Nucleus accumbens (tissue), 56 donors: ENCODE measurements at places on chromosomes 1 and 21.

GRCh38 chr1:205240569-205240968 is 12.8 kb downstream of the TMCC2 start:
- no peak for DNase-seq

DNA sequence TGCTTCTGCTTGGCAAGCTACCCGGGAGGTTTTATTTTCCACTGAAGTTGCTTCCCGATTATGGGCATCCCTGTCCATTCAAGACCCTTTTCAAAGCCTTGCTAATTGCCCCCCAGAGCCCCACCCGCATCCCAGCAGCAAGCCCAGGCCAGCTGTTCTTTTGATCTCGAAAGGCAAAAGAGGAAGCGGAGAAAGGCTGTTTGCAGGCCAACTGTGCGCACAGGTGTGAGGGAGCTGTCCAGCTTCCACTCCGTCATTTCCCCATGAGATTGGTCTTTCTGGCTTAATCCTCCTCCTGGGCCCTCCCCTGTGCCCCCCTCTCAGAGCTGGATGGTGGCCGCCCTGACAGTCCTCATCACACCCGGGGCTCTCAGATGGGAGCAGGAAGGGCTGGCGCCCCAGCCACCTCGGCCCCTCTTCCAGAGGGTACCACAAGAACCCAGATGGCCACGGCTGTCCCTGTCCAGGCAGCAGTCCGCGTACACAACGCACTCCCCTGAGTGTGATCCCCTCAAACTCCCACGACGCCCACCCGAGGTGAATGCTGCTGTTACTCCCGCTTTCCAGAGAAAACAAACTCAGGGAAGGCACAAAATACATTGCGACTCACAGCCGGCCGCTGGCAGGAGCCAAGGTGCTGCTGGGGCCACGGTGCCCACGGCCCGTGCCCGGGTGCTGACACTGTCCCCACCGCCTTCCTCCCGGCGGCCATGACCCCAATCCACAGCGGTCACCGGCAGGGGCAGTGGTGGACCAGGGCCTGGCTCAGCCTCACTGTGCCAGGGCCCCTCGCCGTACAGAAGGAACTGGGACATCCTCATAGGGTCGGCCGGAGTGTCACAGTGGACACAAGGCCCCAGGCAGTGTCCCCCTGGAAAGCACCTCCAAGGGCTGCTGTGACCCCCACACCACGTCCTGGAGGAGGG is 121.9 kb downstream of the CRYAA start:
- no peak for DNase-seq

GRCh38 chr21:36627242-36627641 is 71.7 kb upstream of the SIM2 start:
- no peak for DNase-seq

GRCh38 chr1:173856903-173857302 is 10.9 kb downstream of the GAS5 start:
- DNase-seq: no peak

- no peak for DNase-seq
Measured at GRCh38 chr1:49995734-49996133, 28.0 kb downstream of the AGBL4 start.

GRCh38 chr1:3708791-3709190 is 43.5 kb upstream of the CCDC27 start:
- no peak for DNase-seq

DNA sequence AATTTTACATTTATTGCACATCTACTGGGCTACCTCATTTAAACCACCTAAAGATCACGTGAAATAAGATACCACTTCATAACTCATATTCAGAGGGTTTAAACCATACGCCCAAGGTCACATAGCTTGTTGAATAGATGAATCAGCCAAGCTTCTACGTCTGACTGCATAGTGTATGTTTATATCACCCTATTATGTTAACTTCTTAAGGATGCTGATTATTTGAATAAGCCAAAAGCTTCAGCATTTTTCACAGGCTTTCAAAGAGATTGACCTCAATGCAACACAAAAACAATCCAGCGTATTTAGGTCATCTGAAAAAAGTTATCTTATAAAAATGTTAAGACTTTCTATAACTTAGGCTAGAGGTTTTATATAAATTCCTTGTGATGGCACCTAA is 373.8 kb downstream of the TGFB2 start:
- DNase-seq: no peak

- DNase-seq: no peak
Measured at GRCh38 chr1:91633438-91633837, 132.8 kb downstream of the CDC7 start.

DNA sequence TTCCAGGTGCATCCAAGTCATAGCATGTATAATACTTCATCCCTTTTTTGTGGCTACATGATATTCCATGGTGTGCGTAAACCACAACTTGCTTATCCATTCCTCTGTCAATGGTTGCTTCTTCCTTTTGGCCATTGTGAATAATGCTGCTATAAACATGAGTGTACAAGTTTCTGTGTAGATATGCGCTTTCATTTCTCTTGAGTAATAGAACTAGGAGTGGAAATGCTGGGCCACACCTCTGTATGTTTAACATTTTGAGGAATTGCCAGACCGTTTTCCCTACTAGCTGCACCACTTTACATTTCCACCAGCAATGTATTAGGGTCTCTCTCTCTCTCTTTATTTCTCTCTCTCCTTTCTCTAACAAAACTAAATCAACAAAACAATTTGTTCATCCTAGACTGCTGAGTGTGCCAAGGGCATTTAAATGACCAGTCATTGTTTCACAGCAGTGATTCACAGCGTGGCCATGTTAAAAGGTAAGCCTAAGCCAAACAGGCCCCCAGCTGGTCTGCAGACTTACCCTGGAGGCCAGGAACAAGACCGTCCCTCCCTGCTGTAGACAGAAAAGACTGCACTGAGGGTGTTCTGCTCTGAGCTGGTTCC is 53.2 kb upstream of the LYST start:
- no peak for DNase-seq

DNA sequence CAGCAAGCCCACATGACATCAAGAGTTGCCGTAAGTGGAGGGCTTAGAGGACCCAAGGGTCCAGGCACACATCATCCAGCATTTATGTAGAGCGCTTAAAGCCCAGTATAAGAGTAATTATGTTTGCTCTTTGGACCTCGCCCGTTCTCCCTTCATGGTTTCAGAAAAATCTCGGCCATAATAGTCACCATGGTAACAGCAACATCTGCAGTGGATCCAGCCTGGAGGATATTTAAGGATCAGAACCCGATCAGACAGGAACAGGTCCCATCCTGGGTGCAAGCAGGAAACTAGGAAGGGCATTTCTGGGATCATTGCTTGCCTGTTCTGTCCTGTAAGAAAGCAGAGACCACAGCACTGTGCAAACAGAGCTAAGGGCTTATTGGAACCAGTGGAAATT is 89.9 kb upstream of the KAZN start:
- DNase-seq: no peak

DNA sequence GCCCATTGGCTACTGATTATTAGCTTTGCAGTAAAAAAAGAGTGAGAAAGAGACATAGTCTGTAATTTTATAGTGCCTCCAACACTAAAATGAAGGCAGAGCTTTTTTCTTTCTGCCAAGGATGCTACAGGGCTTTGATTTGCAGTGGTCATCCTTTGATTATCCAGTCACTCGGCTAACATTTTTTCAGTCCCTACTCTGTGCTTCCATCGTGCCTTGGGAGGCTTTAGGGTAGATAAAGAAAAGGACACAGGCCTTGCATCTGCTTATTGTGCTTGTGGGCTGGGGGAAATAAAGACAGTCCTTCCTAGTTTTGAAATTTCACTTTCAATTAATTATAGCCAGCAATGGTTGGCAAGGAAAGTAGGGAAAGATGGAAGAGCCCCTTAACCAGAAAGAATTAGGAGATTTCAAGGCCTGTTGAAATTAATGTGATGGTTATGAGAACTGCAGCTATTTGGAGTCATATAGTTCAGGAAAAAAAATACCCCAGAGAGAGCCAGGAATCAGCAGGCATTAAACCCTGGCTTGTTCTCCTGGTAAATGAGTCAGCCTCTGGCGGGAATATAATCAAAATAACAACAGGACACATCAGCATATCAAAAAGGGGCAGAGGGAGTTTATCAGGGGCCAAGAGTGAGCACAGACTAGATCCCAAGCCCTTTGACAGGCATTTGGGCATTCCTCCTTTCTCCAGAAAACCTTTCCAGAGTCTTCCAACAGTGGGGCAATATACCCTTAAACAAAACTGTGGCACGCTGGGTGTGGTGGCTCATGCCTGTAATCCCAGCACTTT is 27.4 kb downstream of the CACHD1 start:
- DNase-seq: no peak

DNA sequence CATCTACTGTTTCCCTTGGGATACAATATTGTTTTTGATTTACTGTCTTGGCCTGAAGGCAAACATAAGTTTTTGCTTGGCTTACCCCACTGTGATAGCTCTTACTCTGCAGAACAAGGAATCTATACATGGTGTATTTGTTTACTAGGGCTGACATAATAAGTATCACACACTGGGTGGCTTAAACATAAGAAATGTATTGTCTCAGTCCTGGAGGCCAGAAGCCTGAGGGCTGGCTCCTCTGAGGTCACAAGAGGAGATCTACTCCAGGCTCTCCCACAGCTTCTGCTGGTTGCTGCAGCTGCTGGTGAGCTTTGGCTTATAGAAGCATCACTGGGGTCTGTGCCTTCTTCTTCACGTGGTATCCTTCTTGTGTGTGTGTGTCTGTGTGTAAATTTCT is 30.7 kb upstream of the IGSF5 start:
- no peak for DNase-seq

DNA sequence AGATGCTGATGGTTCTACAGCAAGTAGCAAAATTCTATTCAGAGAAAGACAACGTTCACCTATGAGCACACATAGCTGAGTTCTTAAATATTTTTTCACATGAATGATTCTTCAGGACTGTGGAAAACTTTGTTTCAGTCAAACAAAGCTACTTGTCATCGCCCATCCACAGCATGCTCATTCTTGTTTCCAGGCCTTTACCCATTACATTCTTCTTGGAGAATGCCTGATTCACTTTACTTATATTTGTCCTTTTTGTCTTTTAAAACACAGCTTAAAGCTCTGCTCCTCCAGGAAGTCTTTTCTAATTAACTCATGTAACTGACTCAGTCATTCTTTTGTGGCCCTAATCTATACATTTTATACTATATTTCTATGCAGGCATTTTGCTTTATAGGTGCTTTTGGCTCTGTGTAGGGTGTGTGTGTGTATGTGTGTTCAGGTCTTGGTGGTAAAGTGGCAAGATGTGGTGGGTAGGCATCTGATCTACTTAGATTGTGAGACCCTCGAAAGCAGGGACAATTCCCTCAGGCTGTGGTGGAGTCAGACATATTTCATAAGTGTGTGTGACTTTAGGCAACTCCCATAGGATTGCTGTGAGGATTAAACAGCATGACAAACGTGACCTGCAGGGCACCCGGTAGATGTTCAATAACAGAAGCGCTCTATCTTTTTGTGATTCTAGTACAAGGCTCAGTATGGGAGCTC is 11.8 kb upstream of the MARK1 start:
- no peak for DNase-seq

- no peak for DNase-seq
Measured at GRCh38 chr1:74830766-74831165, 97.8 kb downstream of the TYW3 start.

GRCh38 chr1:205510308-205510950 is 6.0 kb downstream of the CDK18 start:
- no peak for DNase-seq

DNA sequence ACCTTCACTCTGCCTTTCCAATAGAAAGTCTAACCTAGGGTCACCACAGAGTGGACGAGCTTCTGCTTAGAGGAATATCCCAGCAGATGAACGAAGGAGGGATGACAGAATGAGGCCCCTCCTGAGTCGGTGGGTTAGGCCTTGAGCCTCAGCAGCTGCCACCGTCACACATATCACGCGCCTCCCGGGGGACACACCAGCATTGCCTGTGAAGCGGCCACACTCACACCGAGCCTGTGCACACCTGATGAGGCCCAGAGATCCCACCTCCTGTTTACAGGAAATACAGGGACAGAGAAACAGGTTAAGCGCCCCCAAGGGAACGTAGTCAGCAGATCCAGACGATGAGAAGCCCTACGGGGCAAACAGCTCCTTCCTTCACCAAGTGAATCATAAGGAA is 25.1 kb upstream of the LRRC47 start:
- DNase-seq: no peak

DNA sequence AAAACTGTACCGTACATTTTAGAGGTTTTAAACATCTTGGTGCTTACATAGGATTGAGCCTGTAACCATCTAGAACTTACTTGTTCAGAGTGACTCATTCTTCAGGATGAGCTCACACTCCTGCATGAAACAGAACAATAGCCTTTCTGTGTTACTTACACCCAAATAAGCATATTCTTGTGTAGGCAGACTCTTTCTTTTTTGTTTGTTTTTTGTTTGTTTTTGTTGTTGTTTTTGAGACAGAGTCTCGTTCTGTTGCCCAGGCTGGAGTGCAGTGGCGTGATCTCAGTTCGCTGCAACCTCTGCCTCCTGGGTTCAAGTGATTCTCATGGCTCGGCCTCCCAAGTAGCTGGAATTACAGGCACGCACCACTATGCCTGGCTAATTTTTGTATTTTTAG is 3.8 kb upstream of the CA6 start:
- DNase-seq: no peak

DNA sequence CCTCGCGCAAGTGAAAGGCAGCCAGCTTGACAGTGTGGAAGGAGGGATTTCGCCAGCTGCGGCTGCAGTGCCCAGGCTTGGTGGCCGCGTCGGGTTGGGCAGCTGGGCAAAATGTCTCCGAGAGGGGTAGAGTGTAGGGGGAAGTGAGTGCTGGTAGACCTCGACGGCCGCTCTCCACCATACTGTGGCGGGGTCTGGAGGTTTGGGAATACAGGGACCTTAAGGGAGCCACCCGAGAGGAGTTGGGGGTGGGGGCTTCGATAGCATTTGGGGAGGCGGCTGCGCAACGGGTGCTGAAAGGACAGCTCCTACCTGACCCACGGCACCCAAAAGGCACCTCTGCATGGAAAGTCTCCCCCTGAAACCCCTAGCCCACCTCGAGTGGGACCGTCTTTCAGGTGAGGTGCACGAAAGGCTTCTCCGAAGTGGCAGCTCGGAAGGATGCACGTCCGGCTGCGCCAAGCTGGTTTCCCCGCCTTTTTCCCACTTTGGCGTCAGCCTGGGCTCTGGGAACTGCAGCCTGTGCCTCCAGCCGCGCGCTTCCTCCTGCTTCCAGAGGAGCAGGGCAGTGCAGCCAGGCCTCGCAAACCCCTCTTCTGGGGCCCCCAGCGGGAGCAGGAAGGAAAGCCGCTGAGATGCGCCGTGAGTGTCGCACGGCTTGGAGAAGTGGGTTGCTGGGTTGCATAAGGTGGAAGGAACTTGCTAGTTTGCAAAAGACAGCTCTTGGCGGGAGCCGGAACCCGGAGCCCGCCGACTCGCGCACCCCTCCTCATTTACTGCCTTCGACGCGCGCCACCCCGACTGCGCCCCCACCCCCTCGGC is 531 bp upstream of the HMGN2 start:
- DNase-seq: peak; percentile 86

- DNase-seq: no peak
Measured at GRCh38 chr1:12173631-12174121, 6.9 kb downstream of the TNFRSF1B start.
